ENCODE measurements at places on chromosomes 11 and 22. TPM values are rescaled to one million over a fixed set of nuclear protein-coding genes. Genes with fewer than 3 reads are reported as not detected.

VSTM5 gene
- 0.39 TPM for total RNA-seq

IRF7 gene
- 9.0 TPM for total RNA-seq

SLC22A25 gene
- total RNA-seq: not detected

DUSP8 gene
- 0.39 TPM for total RNA-seq

OR10G7 gene
- not detected for total RNA-seq

DMC1 gene
- 10.3 TPM for total RNA-seq

TSKU gene
- total RNA-seq: 19.5 TPM

MS4A6E gene
- total RNA-seq: not detected

KRTAP5-10 gene
- total RNA-seq: not detected

GGTLC3 gene
- not detected for total RNA-seq

OR52N4 gene
- total RNA-seq: not detected

CLCF1 gene
- 8.8 TPM for total RNA-seq

HOATZ gene
- not detected for total RNA-seq

BATF2 gene
- 1.4 TPM for total RNA-seq

MS4A12 gene
- not detected for total RNA-seq

FGF19 gene
- total RNA-seq: not detected

SEPTIN3 gene
- total RNA-seq: 0.22 TPM

LDHA gene
- 1,519 TPM for total RNA-seq

LYVE1 gene
- 8.3 TPM for total RNA-seq

MAPK8IP2 gene
- total RNA-seq: 0.86 TPM

TTC28 gene
- 56.3 TPM for total RNA-seq

WNT11 gene
- 1.5 TPM for total RNA-seq

OR2AT4 gene
- not detected for total RNA-seq

C11orf86 gene
- not detected for total RNA-seq

C11orf97 gene
- total RNA-seq: not detected

C22orf23 gene
- 0.43 TPM for total RNA-seq

PSMD13 gene
- 97.3 TPM for total RNA-seq

MS4A6A gene
- total RNA-seq: not detected

Measured in articular chondrocyte of knee joint (primary cell).